ENCODE measurements at places on chromosomes 5 and 9.

DNA sequence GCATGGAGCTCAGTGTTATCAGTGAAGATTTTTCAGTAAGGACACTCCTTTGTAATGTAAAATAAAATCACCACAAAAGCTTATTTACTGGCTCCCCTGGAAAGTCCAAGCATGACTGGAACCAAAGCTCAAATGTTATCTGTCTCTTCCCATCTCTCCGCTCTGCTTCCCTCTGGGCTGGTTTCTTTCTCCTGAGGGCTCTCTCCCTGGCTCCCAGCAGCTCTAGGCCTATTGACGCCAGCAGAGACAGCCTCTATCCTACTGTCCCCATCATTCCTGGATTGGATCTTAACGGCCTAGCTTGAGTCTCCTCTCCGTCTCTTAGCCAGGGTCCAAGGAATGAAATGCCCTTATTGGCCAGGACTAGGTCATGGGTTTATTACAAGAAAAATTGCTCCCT, 86.1 kb downstream of the TMEM167A start:
- no peak for DNase-seq

DNA sequence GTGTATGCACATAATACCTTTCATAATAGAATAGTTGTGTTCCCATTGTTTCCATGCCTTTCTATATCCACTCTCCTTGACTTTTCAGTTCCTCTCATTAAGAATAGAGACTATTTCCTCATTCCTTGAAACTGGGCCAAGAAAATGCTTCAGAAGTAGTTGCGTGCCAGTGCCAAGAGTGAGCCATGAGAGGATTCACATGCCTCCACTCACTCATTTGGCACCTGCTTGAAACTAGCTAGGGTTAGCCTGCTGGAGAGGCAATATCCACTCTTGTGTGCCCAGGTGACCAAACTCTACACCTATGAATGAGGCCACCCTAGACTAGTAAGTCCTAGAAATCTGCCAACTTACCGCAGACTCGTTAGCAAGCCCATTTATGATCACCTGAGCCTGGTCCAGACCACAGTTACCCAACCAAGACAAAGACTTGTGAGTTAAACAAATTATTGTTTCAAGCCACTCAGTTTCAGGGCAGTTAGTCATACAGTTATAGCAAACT, 276.3 kb downstream of the EPB41L4A start:
- DNase-seq, result no peak

- DNase-seq, result no peak
Observed at GRCh38 chr5:133866160-133866902, 102.1 kb downstream of the C5orf15 start.

- no peak for DNase-seq
Observed at GRCh38 chr9:136103651-136104487, 8.8 kb upstream of the NACC2 start.

DNA sequence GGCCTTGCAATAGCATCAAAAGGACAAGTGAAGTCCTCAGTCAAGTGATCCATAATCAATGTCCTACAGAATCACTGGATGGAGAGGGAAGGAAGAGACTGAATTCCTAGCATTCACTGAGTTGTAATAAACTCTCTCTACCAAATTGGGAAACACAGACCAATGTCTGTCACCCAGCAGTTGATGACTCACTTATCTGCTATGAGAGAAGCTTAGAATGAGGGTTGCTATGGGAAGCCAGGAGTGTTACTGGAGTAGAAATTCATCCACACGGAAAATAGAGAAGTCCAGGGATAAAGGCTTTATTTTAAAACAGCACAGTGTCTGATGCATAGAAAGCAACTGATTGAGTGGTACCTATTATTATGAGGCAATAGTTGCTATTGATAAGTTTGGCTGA, 407.4 kb downstream of the BRINP1 start:
- no peak for DNase-seq

DNA sequence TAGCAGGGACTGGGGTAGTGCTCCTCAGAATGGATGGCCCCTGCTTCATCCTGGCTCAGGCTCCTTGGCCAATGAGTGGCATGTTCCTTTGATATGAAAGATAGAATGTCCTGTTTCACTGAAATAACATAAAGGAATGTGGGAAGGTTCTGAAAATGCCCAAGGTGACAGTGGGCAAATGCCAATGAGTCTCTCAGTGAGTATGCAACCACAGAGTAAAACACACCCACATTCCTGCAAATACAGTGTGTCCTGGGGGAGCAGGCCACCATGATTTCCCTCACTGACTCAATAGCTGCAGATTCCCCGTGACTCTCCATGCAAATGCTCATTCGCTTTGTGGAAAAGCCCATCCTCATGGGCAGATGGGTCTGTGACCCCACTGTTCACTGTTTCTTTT, 36.4 kb downstream of the ZNF366 start:
- DNase-seq, result no peak

DNA sequence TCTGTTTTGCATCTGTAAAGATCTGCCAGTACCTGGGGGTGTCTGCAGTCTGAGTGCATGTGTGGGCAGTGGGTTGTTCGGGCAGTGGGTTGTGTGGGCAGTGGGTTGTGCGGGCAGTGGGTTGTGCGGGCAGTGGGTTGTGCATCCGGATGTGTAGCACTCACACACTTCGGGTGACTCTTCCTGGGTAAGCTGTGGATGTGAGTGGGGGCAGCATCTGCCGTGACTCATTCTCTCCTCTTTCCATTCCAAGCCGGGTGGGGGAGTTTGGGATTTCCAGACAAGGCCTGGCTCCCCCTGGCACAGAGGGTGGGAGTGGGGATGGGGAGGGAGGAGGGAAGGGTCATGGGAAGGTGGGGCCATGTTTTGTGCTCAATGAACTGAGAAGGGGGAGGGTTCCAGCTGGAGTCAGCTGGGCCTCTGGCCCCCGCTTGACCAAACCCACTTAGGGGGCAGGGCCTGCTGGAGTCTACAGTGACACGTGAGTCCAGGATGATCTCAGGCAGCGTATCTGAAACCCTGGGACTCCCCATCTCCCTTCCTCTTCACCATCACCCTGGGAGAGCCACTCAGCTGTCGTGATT, 8.3 kb downstream of the CRB2 start:
- DNase-seq, result no peak

DNA sequence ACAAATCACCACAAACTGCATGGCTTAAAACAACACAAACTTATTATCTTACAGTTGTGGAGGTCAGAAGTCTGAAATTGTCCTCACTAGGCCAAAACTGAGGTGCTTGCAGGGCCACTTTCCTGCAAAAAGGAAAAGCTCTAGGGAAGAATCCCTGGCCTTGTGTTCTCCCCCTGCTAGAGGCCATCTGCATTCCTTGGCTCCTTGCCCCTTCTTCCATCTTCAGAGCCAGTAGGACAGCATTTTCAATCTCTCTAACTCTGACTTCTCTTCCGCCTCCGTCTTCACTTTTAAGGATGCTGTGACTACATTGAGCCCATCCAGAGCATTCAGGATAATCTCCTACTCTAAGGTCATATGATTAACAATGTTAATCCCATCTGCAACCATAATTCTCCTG, 236.6 kb downstream of the CDK5RAP2 start:
- DNase-seq, result no peak

DNA sequence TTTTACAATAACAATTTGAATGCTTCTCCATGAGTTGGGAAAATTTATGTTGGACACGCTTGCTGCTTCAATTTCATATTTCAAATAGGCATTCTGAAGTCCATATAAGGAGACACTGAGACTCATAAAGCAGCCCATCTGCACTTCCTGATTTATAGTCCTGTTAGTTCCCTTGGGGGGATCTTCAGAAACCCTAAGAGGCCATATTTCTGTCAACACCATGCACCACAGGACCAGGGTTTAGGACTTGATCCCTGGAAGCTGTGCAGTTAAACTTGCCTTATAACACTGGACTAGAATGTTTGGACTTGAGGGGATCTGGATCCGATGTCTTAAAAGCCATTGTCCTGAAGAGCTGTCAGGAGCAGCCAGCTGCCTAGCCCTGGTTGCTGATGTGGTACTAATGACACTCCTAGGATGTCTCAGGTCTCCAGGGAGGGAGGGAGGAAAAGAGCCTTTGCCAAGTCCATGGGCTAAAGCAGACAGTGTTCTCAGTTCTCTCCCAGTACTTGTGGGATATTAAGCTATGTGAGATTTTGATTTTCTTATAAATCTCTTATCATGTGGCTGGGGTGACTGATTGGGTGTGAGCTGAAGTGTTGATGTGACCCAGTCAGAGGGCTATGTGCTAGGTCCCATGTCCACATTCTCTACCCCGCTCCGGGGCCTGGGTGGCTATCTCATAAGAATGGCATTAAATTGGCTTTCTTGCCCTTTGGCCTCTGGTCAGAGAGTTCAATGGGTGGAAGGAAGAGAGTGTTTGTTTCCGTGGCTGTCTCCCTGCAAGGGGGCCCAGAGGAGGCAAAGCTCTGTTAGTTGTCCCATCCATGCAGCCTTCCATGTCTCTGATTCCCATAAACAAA, 399.8 kb downstream of the OSTF1 start:
- DNase-seq, result no peak

- DNase-seq, result no peak
Observed at GRCh38 chr9:99294850-99295461, 72.9 kb downstream of the SEC61B start.

- DNase-seq, result no peak
Observed at GRCh38 chr9:94921656-94922055, 195.2 kb downstream of the AOPEP start.

- DNase-seq, result no peak
Observed at GRCh38 chr5:112388739-112389138, 30.3 kb downstream of the EPB41L4A start.

- DNase-seq, result no peak
Observed at GRCh38 chr5:158591301-158591863, 508.3 kb downstream of the EBF1 start.

GRCh38 chr9:72596451-72597180, 75.2 kb downstream of the TMC1 start:
- DNase-seq, result no peak

DNA sequence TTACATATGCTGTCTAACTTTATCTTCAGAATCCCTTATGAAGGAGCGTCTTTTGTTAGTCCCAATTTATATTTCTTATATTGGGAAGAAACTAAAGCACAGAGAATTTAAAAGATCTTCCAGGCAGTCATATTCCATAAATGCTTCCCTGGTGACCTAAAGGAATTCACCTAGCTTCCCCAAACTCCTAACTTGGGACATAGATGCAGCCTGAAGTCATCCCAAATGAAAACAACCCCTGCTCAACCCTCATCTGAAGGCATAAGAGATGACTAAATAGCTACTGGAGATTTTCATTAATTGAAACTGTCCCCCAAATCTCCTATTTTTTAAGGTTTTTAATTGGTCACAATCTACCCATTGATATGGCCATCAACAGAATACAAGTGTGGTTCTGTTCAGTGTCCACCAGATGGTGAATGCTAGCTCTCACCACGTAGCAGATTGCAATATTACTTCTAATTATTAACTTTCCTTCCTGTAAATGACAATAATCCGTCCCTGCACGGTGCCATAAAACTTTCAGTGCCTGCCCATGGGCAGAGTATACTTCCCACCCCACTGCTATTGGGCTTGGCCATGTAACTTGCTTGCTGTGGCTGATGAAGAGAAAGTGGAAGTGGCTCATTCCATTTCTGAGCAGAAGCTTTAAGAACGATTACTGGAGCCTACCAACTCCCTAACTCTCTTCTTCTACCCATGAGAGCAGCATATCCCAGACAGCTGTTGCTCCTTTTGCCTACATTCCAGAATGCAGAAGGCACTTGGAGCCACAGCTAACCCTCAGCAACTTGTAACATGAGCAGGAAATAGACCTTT, 18.7 kb downstream of the PRUNE2 start:
- DNase-seq, result no peak

DNA sequence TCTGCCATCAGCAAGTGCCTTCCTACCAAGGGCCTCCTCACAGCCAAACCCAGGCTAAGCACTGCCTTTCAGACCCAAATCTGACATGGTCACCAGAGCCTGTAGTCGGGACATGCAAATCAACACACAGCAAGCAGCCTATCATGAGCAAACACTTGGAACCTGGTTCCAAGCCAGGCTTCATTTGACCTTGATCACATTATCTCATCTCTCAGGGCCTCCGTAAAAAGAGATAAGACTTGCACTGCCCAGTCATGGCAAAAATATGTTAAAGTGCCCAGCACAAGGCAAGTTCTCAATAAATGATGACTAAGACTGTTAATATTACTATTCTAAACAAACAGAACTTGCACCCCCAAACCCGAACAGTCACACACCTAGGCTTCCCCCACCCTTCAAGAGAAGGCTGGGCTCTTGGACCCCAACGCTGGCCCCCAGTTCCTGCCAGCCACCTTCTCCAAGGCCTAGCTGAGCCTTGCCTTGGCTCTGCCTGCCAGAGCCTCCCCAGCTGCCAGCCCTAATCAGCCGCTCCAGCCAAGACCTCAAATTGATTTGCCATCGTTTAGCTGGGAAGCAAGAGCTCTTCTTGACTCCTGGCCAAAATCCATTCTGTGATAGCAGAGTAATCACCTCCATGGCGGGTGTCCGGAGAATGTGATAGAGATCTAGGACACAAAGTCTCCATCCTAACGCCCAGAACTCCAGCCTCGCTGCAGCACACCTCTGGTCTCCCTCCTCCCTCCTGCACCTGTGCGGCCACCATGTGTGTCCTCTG, 18.7 kb downstream of the CPLX2 start:
- no peak for DNase-seq

DNA sequence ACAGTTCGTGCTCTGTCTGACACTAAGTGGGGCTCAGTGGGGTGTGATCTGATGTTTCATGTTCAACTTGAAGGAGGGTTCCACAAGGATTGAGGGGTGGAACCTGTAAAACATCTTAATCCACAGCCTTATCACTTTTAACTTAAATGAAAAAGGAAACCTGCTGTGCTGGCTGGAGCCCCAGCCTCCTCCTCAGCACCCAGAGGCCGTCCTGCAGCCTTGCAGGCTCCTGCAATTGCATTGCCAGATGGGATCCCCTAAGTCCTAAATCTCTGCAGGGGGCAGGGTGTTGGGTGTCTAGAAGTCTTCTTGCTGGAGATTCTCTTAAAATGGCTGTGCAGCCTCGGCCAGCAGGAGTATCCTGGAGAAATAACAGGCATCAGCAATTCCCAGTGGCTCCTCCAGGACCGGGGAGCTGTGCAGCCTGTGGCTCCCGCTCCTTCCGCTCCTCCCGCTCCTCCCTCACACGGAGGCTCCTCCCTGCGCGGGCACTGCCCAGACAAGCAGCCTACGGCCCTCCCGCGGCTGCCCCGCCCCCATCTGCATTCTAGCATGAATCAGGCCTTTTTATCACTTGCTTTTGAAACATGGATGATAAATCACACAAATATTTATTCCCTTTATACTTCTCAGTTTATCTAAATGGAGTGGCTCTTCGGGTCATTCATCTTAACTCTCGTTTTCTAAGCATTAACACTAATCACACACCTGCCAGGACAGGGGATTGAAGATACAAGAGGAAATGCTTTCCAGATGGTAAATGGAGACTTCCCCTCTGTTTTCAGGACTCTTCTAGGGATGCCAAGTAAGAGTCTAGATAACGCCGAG, 131.0 kb downstream of the ADAMTS16 start:
- DNase-seq, result peak; percentile 85

DNA sequence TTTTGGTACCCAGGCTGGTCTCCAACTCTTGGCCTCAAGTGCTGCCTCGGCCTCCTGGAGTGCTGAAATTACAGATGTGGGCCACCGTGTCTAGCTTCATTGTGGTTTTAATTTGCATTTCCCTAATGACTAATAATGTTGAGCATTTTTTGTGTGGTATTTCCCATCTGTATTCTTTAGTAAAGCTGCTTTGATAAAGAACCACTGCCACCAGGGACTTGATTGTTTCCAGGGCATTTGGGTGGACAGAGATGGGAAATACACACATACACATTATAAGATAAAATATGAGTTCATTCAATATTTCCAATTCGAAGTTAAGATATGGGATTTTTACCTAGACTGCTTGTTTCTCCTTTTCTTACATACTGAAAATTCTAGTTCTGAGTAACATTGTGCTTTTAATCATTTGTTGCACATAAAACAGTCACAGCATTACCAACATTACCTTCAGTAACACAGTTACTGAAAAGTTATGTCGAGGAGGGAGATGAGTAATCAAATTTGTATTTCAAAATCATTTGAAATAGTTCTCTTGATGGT, 28.9 kb downstream of the HABP4 start:
- no peak for DNase-seq
